ENCODE measurements at places on chromosomes 3 and 15.

- DNase-seq = no peak
Observed at GRCh38 chr3:123102826-123103225, 36.0 kb downstream of the PDIA5 start.

GRCh38 chr3:16090706-16091105, 83.8 kb upstream of the GALNT15 start:
- no peak for DNase-seq

DNA sequence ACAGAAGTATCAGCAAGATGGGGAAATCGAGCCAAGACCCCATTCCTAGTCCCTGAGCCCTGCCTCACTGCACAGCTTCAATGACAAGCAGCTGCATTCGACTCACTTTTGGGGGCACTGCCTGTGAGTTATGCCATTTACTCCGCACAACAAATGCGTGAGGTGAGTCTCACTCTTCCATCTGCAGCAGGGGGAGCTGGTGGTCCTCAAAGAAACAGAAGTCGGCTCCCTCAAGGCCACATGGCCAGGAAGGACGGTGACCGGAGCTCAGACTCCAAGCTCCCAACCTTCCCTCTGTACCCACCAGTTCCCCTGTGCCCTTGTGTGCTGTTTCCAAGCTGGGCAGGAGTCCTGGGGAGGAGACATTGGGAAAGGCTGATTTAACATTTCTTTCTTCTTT, 127.7 kb upstream of the IQSEC1 start:
- no peak for DNase-seq

DNA sequence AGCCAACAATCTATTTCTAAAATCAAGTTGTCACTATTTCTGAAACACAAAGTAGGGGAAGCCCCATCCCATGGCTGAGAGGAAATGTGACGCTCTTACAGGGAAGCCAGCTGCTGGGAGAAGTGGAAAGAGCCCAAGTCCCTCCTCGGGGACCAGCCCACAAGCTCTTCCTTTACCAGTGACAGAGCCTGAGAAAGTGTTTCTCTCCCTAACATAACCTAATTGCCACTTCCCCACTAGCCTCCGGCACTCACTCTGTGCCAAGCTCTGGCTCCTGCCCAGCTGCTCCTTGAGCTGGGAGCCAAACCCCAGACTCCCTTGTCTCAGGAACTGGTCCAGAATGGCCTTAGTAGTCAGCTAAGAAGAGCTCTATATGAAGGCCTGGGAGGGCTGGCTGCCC, 42.9 kb downstream of the TNFAIP8L3 start:
- DNase-seq = peak; percentile 52

- DNase-seq = no peak
Observed at GRCh38 chr3:128554100-128554464, 61.1 kb upstream of the GATA2 start.

DNA sequence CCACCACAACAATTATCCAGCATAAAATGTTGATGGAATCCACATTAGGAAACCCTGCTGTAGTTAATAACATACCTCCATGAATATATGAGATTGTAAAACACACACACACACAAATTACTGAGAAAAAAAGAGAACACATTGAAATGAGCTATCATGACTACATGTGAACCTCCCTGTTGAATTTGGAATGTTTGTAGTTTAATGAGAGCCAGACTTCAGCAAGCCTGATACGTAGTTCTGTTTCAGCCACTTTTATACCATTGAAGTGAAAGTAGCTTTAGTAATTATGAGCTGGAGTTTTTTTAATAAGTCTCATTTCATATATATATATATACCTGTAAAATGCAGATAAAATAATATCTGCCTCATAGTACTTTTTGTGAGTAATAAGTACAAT, 1146.4 kb downstream of the NAALADL2 start:
- no peak for DNase-seq

GRCh38 chr15:83113881-83114674, 6.6 kb downstream of the TM6SF1 start:
- DNase-seq = no peak

DNA sequence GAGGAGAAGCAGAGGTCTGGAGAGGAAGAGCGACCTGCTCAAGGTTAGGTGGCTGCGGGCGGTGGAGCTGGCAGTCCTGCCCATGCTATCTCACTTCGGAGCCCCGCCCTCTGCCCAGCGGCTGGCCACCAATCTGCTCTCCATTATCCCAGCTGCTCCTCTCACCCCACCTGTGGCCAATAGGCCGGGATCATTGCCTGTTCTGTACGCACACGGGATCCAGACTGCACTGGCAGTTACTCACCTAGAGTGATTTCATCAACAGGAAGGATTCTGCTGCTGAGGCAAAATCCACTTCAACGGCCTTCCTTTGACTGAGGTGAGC, 100.6 kb downstream of the TLE3 start:
- no peak for DNase-seq

GRCh38 chr3:54939557-54940300, 11.9 kb upstream of the LRTM1 start:
- no peak for DNase-seq

DNA sequence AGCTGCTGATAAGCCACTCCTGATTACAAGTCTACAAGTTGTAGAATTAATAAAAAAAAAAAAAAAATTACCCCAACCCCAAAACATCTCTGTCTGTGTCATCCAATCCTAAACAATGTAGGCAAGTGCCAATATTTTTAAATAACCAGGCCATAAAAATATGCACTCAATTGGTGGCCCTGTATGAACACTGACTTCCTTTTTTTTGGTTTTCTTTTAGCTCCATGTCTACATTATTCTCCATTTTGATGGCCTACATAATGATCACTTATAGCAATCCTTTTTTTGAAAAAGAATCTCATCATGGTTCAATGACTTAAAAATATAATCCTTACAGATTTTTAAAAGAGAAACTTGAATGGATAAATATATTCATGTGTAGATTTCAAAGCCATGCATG, 72.1 kb downstream of the FOXP1 start:
- DNase-seq = no peak

DNA sequence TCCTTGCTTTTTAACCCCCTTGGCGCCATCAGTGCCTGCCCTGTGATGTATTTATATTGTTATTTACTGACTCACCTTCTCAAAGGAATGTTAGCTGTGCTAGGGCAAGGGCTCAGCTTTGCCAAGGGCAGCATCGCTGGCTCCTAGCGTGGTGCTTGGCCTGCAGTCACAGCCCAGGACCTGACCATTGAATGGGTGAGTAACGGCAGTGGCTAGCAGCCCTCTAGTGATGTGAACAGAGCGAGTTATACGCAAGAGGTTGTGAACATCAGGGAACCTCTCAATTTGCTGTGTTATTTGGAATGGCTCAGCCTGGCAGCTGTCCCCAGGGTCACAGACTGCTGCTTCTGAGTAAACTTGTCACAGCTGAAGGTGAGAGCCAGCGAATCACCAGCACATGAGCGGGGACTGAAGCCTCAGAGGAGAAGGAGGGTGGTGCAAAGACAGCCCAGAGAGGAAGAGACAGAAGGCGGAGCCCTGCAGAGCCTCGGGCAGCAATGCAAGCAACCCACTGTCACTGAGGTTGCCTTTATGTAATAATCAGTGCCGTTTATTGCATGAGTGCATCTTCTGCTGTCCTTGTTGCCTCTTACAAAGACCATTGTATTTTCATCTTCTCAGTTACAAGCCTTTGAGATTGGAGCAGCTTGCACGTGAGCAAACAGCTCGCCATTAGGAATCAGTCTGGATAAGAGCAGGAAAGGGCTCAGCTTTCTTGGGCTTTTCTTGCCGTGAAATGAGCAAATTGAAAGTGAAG, 158.3 kb downstream of the SLCO3A1 start:
- DNase-seq = no peak

DNA sequence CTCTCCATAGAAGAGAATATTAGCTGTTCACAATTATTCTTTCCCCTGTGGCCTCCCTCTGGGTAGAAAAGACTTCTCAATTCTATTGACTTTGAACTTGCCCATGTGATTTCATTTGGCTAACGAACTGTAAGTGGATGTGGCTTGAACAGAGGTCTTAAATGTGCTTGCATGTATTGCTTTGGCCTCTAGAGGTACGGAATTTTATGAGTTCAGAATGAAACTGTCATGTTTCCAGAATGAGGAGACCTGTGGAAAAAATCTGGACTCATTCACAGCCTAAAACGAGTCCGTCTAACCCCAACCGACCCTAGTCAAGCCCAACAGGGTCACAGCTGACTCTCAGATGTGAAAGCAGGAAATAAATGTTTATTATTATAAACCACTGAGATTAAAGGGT, 596.7 kb upstream of the UBE2E2 start:
- DNase-seq = no peak

DNA sequence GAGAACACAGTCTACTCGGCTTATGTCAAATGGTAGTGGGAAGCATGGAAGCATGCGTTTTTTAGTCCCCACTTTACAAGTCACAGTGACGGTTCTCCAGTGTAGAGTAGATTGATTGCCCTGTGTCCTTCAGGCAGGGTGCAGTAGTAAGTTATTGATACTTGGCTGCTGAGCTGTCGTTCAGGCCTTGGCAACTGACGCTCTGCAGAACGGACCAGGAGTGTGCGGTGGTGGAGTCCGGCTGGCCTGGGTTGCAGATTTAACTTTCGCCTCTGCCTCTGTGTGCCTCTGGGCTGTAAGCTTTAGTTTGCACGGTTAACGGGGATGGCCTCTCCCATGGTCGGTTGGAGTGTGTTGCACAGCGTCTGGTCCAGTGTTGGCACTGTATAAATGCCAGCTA, 58.6 kb downstream of the IGF1R start:
- DNase-seq = no peak

DNA sequence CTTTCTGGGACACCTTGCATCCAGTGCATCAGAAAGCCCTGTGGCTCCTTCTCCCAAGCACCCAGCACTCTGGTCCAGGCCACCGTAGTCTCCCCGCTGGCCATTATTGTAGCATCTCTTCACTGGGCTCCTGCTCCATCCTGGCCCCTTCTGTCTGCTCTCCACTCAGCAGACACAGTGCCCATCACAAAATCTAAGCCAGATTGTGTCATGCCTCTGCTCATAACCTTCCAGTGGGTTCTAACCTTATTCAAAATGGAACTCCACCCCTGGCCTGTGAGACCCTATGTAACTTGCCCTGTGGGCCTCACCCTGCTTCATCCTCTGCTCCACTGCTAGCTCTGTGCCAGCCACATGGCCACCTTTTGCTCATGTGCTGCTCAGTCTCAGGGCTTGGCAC, 31.7 kb upstream of the PRR23E start:
- DNase-seq = no peak

DNA sequence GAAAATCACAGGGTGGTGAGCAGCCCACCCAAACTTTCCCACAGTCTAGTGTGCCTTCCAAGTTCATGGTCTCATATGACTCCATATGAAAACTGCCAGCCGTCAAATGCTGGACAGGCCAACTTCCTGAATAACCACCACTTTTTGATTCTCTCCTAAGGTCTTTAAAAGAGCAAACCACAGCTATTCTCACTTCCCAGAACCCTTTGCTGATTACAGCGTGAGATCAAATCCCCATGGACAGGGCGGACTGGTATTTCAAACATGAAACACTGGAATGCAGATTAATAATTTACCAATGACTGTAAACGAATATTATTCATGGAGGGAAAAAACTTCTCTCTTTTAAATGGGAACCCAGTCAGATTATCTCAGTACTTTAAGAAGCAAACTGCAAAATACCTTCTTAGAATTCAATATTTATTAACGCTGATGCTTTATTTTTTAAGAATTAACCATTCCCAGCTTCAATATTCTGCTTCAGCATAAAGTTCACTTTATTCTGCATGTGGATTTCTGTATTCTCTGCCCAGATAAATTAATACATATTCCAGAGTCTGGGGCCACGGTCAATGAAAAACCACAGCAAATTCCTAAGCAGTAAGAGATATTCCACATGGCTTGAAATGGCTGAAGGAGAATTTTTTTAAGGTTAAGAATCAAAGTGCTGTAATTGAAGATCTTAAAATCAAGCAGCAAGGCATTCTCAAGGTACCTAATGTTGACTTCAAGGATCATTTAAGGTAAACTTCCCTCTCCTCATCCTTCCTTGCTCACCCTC, 42.9 kb downstream of the MYO1E start:
- no peak for DNase-seq

DNA sequence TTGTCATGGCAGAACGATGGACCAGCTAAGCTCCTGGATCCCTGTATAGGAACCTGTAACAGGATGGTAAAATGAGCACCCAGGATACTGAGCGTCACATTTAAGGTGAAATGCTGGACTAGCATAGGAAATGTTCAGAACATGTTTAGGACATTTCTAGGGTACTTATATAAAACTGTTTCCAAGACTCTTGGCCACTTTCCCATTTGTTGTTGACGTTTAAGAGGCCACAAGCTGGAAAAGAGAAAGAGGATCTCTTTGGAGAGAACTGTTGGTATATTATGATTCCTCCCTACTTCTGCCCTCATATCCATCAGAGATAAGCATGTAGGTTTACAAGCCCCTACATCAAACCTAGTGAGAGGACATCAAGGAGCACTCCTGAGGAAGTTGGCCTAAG, 57.5 kb downstream of the SCN11A start:
- DNase-seq = no peak

DNA sequence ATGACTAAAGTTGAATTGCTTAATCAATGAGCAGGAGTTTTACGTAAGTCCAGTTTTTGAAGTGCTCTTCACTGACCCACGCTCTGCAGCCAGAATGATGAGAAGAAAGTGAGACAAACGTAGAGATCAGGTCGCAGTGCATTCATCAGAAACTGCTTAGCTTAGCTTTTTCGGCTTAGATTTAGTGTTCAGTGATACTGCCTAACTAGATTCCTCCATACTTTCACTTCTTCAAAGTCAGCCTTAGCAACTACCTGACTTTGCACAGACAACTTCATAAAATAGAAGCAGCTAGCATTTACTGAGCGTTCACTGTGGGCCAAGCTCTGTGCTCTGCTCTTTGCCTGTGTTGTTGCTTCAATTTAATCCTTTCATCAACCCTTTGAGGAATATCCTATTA, 116.1 kb downstream of the KCNH8 start:
- DNase-seq = no peak

DNA sequence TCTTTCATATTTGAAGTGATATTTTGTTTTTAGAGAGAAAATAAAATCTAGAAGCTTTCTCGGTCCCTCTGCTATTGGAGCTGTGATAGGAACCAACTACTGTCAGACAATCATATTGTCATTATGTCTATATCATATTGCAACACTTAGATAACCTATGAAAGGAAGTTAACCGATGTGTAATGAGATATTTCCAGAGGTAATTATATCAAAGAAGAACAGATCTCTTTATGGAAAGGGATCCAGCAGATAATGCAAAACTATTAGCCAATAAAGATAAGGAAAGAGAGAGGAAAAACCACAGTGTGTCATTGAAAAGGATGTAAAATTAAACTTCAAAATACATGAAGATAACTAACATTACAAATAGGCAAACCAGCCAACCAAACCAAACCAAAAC, 529.1 kb upstream of the CCDC54 start:
- no peak for DNase-seq

- no peak for DNase-seq
Observed at GRCh38 chr3:85780806-85781205, 822.0 kb downstream of the CADM2 start.

GRCh38 chr3:160401291-160402095, 2.0 kb downstream of the SMC4 start:
- no peak for DNase-seq

- peak; percentile 88 for DNase-seq
Observed at GRCh38 chr15:38130740-38131498, 121.7 kb upstream of the SPRED1 start.

GRCh38 chr15:41115652-41116115, 396 bp downstream of the INO80 start:
- peak; percentile 88 for DNase-seq

- DNase-seq = no peak
Observed at GRCh38 chr3:143791386-143791785, 56.9 kb downstream of the SLC9A9 start.
